ENCODE measurements at places on chromosomes 1 and 21.

DNA sequence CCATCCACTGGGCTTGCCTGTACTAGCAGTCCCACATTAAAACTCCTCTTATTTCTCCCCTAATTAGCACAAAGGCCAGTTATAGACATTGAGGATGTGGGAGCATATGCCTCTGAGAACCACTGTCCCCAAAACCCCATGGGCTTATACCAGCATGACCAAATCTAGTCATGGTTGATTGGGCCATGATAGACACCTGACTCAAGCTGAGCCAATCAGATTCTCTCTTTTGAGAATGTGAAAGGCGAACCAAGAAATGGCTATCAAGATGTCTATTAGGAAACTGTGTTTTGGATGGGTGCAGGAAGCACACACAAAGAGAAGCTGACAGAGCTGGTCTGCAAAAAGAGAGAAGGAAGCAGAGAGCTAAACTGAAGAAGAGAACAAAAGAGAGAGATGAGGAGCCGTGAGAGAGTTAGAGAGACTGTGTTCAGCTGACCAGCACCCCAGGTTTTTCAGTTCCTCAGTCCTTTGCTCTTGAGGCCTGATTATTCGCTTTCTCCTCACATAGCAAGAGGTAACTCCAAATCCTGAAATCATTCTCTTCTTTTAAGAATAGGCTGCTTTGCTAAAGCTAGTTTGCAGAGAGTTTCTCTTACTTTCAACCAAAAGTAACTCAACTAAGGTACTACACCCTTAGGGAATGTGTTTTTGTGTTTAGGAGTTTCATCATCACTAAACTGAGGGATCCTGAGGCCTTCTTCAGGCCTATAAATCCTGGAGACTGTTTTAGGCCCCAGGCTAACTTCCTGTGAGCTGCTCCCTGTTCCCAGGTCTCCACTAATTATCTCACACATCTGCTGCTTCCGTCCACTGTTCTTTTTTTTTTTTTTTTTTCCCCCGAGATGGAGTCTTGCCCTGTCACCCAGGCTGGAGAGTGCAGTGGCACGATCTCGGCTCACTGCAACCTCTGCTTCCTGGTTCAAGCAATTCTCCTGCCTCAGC lies 7.9 kb upstream of the TIPRL start:
- no peak for DNase-seq

DNA sequence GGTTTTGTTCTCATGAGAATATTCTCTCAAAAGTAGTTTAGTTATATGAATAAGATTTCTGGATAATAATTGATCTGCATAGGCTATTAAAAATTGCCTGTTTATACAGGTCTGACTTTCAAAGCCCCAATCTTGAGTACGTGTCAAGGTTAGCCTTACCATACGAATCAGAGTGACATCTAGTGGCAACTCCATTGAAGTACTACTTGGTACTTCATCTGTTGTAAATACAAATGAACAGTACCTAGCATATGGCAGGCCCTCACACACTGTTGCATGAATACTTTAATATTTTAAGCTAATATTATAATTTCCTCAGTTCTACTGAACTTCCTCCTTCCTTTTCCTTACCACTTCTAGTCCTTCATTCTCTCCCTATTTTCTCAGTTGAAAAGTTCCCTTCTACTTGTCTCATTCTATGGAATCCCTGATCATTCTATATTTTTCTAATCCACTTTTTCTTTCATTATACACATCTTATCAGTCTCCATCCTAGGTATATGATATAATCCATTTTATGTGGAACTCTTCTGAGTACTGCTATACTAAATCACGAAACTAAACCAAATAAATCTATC lies 101.2 kb downstream of the AKT3 start:
- peak; percentile 35 for DNase-seq

GRCh38 chr1:54353959-54354358 lies 52.2 kb downstream of the SSBP3 start:
- DNase-seq, result no peak

- no peak for DNase-seq
These were observed 20.7 kb downstream of the IGSF21 start for GRCh38 chr1:18128298-18128697.

- no peak for DNase-seq
These were observed 31.4 kb upstream of the S1PR1 start for GRCh38 chr1:101205457-101205856.

GRCh38 chr1:215285013-215285800 lies 202.7 kb downstream of the KCNK2 start:
- no peak for DNase-seq

- DNase-seq, result no peak
These were observed at the start of gene NECTIN4 for GRCh38 chr1:161089251-161089924. Gene NECTIN4 (minus strand): TSS chr1:161089558. CDS start chr1:161089296, 262 bp downstream.

DNA sequence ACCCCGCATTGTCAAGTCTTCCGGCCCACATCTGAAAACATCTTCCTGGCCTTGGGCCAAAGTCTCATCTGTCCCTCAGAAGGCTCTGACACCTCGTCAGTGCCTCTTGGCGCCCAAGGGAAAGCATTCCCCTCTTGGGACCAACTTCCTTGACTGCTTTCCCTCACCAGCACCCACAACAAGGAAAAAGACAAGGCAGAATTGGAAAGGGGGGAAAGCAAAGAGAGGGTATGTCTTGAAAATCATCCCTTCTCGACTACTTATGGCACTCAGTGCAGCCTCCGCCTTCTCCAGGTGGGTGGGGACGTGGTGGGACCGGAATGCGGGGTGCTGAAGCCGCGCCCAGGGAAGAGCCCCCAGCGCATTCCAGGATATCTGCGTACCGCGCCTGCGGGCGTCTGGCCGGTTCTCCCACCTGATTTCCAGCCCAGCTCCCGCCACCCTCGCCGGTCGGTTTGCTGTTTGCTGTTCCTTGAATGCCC lies 554 bp upstream of the SLC39A1 start:
- DNase-seq, result no peak

DNA sequence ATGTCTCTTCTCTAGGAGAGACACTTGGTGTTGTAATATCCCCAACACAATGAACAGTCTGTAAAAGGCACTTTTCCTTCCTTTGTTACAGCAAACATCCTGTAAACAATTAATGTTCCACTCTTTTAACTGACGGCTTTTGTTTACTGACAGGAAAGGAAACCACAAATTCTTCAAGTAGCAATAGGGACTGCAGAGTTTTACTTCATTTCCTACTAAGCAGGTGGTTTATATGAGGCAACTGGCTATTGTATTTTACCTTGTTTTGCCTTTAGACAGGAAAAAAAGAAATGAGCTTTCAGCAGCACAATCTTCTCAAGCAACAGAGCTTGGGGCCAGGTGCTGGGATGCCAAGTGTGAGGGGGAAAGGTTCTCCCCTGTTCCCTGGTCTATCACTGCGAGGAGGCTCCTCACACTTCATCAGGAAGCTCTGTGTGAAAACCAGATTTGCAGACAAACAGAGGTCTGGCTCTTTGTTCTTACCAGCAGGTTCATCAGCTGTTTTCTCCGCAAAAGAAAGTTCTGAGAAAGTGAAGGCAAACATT lies 51.2 kb downstream of the SIPA1L2 start:
- DNase-seq, result no peak

DNA sequence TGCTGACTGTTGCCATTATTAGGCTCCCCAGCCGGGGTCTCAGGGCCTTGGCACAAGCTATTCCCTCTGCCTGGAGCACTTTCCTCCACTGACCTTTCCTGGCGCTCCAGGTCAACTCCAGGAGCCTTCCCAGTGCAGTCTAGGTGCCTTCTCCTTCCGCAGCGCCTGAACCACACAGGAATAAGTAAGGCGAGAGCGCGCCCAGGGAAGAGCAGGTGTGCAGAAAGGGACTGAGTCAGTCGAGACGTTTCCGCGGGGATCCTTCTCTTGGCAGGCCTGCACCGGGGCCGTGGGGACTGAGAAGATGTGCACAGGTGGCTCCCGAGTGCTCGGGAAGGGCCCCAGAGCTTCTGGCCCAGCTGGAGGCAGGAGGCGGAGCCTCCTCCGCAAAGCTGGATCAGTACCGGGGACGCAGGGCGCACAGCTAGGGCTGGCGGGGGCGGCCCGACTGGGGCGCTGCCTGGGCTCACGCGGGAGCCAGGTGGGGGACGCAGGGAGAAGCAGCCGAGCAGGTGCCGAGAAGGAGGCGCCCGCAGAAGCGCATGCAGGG lies 765 bp upstream of the BMP8A start:
- DNase-seq, result no peak

DNA sequence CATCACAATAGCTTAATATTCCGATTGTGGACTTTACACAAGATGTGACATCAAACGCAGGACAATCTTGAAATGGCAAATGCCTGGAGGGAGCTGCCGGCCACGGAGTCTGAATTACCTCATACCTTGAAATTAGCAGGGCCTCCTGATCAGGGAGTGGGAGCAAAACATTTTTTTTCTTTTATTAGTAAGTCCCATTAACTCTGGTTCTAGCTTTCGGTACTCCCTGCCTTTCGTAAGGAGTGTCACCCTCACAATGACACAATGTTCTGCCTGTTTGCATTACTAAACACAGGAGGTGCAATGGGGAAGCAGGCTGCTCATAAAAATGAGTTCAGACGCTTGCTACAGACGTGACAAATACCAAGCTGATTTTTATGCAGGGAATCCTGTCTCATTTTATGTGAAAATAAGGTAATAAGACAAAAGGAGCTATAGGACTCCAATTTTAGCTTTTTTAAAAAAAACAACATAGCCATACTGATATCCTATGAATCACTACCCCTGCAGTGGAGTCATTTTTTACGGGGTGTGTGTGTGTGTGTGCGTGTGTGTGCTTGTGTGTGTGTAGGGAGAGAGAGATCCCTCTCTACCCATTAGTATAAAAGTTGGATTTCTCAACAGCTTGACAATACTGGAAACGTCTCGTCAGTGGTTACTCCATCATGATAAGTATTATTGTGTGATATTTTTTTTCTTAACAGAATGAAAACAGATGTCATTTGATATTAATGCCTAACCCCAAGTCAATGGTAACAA lies 205.1 kb upstream of the RUNX1 start:
- DNase-seq, result no peak

DNA sequence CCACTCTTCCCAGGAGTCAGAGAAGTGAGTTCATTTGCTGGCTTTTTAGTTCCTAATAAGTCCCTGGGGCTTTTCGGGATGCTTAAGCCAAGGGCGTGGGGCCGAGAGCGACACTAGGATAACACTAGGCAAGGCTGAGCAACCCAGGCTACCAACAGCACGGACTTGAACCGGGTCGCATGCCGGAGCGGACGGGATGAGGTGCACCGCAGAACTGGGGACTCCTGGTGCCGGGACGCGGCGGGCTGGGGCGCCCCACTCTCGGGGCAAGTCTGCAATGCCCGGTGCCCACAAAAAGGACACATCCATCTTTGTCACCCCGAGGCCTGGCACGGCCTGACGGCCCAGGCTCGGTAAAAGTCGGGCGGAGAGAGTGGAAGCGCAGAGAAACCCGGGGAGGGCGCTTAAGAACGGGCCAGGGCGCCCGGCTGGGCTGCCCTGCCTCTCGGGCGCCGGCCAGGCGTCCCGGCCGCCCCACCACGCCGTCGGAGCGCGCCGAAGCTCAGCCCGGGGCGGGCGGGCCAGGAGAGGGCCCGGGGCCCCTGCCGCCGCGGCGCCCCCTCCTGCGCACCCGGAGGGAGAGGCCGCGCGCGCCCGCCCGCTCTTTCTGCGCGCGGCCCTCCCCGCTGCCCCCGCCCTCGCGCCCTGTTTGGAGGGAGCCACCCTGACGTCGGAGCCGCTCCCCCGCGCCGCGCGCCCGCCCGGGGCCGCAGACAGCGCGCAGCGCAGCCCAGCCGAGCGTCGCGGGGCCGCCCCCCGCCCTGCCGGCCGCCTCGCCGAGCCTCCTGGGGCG lies at the start of gene NBL1:
Gene NBL1 (plus strand): TSS at position 710 of the 793 bp plus-strand sequence. CDS start 10,720 bp downstream, outside the sequence.
- DNase-seq, result no peak

- no peak for DNase-seq
These were observed 121.7 kb downstream of the DHRS3 start for GRCh38 chr1:12496154-12496961.

- DNase-seq, result no peak
These were observed 212.6 kb downstream of the TGFB2 start for GRCh38 chr1:218557731-218558130.

DNA sequence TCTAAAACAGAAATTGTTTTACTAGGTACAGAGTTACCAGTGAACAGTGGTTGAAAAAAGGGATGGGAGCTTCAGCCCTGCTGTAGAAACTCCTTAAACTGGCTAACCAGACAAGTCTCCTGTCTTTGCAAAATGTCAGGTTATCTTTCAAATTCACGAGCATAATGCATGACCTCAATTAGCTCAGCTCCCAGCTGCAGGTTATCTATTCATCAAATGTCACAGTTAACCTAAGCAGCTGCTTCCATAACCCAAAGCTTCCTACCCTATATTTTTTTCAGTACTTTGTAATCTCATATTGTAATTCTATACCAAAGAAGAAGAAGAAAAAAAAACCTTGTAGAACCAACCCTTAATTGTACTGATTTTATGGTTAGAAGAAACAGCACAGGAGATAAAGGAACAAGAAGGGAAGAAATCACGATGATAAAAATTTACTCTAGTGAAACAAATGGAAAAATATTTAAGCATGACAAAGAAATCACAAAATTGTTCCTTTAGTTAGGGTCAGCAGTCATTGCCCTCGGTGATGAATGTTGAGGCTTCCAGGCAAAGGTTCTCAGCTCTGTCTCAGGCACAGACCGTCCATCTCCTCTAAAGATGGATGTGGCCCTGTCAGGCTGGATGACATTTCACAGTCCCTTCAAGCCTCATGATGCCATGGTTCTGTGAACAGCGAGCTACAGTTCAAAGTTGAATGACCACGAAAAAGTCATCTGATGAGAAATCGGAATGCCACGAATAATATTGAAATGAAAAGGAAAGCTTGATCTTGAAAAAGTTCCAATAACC lies 95.9 kb downstream of the PLD5 start:
- DNase-seq, result no peak

DNA sequence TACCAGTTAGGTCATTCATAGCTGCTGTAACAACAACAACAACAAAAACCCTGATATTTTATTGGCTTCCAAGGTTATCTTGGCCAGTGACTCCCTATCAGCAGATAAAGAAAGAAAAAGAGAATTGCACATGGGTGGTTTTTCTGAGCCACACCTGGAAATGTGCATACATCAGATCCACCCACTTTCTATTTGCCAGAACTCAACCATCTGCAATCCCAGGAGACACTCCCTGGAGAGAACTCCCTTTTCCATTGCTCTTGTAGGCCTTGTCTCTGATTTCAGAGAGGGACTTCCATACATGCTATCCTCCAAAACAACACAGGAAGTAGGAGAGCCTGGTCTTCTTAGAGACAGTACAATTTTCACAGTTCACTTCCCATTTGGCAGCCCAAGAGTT lies 74.9 kb upstream of the ZC3H11B start:
- DNase-seq, result no peak

GRCh38 chr1:64043976-64044375 lies 159.4 kb upstream of the UBE2U start:
- DNase-seq, result no peak

DNA sequence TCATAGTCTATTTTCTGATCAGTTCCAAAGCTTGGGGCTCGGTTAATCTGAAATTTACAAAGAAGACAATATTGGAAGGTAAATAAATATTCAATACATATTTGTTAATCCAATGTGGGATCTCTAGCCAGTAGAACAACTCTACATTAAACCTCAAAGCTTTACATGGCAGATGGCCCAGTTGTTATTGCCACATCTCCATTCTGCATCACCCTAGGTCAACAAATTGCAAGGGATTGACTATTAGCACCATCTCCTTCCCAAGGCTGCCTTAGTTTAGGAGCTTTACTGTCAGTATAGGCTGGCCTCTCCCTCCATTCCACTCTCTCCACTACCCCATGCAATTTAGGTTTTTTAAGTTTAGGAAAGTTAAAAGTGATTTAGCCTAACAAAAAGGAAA lies 69.7 kb downstream of the TTLL7 start:
- peak; percentile 36 for DNase-seq

- no peak for DNase-seq
These were observed 383.9 kb downstream of the KIF26B start for GRCh38 chr1:245538671-245539070.
